ENCODE measurements at places on chromosomes 2 and 18.
A peak's percentile ranks its signal among the peaks of the same experiment; 100 is the strongest.

DNA sequence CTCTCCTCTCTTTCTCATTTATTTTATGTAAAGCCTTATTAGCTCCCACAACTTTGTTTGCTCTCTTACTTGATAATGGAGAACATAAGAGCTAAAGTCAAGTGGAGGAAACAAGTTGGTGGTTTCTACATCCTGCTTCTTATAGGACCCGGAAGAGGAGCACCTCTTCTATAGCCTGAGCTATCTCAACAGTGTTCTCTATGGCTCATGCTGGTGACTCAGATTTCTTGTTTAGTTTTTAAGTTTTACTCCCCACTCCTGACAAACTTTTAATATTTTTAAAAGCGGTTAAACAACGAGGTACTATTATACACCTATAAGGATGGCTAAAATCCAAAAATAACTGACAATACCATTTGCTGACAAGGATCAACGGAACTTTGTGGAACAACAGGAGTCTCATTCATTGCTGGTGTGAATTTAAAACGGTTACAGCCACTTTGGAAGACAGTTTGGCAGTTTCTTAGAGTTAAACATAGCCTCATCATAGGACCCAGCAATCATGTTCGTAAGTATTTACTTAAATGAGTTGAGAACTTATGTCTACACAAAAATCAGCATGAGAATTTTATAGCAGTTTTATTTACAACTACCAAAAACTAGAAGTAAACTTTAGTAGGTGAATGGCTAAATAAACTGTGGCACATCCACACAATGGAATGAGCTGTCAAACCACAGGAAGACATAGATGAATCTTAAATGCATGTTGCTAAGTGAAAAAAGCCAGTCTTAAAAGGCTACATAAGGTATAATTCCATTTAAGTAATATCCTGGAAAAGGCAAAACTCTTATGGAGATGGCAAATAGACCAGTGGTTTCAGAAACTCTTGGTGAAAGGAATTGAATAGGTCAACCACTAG lies 12.7 kb upstream of the CDC42EP3 start:
- DNase-seq = no peak

GRCh38 chr2:57711991-57712390 lies 334.6 kb upstream of the VRK2 start:
- no peak for DNase-seq

DNA sequence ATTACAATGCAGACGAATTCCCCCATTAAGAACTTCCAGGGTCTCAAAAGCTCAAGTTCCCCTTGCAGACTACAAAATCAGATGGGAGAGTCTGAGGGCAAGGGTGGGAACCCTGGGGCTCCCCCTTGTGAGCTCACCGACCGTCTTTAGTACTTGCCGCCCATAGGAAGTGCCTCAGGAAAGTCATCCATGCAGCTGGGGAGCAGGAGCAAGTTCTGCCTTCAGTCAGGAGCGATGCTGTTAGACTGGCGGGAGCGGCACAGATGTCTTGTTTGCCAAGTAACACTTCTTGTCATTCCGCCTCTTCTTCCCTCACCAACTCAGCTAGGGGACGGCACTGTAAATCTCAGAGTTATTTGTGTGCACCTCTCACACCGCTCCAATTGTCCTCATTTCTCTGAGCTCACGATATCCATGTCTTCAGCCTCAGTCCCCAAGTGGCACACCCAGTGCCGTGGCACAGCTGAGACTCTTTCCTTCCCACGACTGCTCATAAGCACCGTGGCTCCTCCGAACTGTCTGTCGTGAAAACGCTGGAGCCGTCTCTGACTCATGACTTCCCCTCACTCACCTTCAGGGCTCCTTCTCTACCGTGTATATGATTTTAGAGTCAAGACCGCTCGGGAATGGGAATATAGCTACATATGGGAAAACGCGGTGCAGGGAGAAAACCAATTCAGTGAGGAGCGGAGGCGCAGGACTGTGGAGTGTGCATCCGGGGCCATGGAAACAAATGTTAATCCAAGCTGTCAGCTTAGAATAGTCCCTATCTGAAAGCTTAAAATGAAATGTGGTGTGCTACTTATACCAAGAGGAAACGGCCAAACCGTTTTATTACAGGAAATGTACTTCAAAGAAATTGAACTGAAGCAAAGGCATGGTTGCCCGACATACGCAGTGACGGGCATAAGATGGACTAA lies 34.0 kb downstream of the UXS1 start:
- no peak for DNase-seq

DNA sequence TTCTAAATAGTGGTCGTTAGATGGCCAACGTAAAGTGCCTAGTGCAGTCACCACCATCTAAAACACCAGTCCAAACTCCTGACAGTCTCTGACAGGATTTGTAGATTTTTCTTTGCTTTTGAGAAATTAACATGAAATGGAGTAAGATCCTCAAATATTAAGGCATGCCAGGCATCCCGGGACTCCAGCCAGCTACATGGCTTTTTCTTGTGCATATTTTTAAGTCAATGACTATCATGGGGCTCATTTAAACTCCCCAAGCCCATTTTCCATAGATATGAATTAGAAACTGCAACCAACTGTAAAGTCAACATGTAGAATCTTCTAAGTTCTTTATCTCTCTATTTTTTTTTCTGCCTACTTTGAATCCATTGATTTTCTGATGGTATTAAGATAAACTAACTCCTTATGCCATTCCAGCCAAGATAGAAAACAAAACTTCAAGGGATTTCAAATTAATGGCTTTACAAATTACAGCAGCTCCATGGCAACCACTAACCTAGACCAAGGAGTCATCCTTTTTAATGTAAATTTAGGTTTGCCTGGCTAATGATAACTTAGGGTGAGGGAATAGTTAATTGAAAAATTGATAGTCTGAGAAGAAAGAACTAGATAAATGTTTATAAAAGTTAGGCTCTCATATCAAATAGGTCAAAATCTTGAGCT lies 764.1 kb upstream of the NXPH2 start:
- DNase-seq = no peak

GRCh38 chr2:25720575-25720974 lies 47.2 kb upstream of the DTNB start:
- DNase-seq = no peak

- DNase-seq = no peak
Observed at GRCh38 chr2:68108120-68108519, 45.3 kb upstream of the C1D start.

DNA sequence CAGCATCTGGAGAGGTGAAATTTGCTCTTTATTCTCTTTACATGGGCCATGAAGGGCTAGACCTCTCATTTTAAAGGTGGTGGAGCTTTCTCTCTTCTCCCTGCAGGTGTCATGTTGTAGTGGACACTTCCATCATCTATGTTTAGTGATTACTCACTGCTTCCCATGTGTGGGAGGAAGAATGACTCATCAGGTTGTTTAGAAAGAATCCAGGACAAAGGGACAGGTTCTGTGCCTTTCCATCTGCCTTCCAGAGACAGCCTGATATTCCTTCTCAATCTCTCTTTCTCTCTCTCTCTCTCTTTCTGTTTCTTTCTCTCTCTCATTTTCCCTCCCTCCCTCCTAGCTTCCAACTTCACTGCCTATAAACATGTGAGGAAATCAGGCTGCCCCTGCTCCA lies 38.7 kb downstream of the SCG2 start:
- DNase-seq = peak; percentile 77

- no peak for DNase-seq
Observed at GRCh38 chr2:38654528-38655381, 11.2 kb upstream of the GALM start.
